ENCODE measurements at places on chromosomes 4 and X. TPM values are rescaled to one million over a fixed set of nuclear protein-coding genes. Genes with fewer than 3 reads are reported as not detected.
A peak's percentile ranks its signal among the peaks of the same experiment; 100 is the strongest.

The NPY5R gene
- polyA plus RNA-seq, result 0.08 TPM

The PAGE4 gene
- polyA plus RNA-seq, result not detected

The ALB gene
- 7.9 TPM for polyA plus RNA-seq

The APELA gene
- 0.38 TPM for polyA plus RNA-seq

The CC2D2A gene
- 52.0 TPM for polyA plus RNA-seq

The ARSJ gene
- 5.8 TPM for polyA plus RNA-seq

The RHOXF1 gene
- 1.2 TPM for polyA plus RNA-seq

The UCP1 gene
- polyA plus RNA-seq, result 0.85 TPM

DNA sequence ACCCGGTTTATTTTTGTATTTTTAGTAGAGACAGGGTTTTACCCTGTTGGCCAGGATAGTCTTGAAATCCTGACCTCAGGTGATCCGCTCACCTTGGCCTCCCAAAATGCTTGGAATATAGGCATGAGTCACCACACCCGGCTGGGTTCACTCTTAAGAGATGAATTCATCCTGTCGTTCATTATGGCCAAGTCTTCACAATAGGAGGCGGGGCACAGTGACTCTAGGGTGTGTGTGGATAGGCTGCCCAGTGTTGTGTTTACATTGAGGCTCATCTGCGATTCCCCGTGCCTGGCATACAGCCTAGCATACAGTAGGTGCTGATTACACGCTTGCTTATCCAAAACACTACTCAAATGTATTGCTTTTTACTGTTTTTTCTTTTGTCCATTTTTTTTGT lies 41.3 kb upstream of the IGFBP7 start:
- DNase-seq, result no peak

- DNase-seq, result no peak
Measured at GRCh38 chrX:44503560-44503959, 39.1 kb downstream of the FUNDC1 start.

DNA sequence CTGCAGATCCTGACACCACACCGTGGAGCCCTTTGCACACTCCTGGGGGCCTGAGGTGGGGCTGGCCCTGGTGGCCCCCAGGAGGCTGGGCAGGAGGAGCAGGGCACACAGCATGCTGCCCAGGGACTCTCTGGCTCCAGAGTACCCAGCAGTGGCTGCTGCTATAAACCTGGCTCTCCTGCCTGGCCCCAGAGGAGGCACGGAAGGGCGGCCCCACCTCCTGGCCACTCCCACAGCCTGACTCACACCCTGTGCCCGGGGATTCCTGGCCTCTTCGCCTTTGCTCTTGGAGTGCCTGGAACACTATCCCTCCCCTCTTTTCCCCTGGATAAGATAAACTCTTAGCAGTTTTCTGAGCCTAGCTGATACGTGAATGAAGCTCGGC lies at the start of gene PSAPL1:
TSS of gene PSAPL1 (minus strand) at position 165 of the 385 bp plus-strand sequence. CDS start at position 114, 51 bp downstream.
- peak; percentile 72 for DNase-seq

- no peak for DNase-seq
Measured at GRCh38 chrX:152806035-152806434, 24.5 kb downstream of the CETN2 start.

GRCh38 chrX:47562615-47563243 lies 1.7 kb downstream of the ARAF start:
- no peak for DNase-seq

DNA sequence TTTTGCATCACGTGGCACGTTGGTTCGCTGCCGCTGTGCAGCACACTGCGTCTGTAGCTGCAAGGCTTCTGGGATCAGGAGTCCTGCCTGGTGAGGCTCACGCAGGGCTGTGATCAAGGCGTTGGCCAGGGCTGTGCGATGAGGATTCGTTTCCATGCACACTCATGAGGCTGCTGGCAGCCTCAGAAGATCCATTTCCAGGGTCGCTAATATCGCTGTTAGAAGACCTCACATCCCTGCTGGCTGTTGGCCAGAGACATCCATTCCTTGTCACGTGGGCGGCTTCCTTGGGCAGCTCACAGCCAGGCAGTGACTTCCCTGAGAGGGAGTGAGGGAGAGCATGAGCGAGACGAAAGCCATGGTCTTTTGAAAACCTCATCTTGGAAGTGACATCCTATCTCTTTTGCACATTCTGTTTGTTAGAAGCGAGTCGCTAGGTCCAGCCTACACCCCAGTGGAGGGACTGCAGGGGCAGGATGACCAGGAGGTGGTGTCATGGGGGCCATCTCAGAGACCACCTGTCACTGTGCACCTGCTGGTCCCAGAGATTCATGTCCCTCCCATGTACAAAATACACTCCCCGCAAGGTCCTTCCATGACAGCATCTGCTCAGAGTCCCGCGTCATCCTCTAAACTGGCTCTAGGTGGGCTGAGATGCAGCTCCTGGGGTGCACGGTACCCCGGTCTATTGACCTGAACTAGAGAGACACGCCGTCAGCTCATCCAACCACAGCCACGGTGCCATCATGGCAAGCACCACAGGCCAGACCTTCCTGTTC lies 12.2 kb downstream of the RGS12 start:
- peak; percentile 46 for DNase-seq

GRCh38 chr4:123555807-123556273 lies 159.2 kb downstream of the SPRY1 start:
- DNase-seq, result no peak

- DNase-seq, result no peak
Measured at GRCh38 chr4:154084864-154085263, 296.0 kb upstream of the SFRP2 start.

DNA sequence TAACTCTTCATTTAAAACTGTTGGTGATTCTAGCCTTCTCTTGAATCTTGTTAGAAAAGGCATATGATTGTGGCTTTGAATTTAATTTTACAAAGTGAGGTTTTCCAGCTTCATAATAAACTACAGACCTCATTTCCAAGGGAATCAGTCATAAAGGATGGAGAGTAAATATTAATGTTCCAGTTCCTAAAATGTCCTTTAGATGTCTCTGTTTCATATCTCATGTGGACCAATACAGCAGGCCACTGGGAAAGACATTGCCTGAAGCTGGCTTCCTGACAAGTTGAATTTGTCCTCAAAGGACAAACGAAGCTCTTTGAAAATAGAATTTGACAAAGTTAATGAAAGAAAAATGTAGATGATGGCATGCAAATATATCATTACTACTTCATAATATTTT lies 125.4 kb downstream of the ZNF330 start:
- peak; percentile 72 for DNase-seq

- no peak for DNase-seq
Measured at GRCh38 chr4:17957688-17958087, 63.9 kb downstream of the LCORL start.

DNA sequence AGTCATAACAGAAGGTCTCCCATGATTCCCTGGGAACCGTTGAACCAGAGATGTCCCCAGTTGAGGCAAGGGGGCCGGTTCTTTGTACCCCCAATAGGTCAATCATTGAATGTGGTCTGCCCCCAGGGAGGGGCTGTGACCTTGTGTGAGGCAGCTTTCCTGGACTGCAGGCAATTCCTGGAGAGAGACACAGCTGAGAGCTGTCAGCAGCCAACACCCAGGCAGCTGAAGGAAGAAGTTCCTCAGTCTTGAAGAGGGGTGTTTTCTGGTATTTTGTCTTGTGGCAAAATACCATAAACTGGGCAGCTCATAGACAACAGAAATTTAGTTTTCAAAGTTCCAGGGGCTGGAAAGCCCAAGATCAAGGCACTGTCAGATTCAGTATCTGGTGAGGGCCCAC lies 185.7 kb upstream of the ATP6AP2 start:
- no peak for DNase-seq

DNA sequence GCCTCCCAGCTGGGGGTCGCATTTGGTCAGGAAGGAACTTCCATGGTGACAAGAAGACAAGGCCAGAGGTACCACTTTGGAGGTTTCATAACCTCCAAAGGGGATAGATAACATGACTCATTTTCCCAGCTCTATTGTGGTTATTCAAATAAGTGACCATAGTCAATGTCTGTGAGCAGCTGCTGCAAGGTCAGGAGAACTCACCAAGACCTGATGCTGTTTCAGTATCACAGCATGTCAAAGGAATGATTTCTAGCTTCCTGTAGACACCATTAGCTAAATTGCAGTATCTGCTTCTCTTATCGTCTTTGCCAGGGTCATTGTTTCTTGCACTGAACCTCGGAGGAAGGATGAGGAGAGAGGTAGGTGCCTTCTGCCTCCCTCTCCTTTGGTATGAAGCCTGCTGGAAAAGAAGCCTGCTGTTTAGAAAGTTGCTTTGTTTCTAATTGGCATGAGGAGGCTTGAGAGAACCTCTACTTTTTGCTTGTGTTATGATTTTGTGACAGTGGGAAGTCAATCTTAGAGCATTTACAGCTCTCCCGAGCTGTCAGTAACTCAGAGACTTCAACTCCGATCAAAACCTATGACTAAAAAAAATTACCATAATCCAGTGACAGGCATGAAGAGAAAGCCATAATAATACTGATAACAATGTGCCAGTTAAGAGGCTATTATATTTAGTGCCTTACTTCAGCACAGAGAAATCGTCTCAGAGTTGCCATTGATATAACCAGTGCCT lies 38.0 kb upstream of the GATB start:
- DNase-seq, result no peak

GRCh38 chr4:130485371-130485770 lies 1389.4 kb downstream of the C4orf33 start:
- no peak for DNase-seq

- DNase-seq, result no peak
Measured at GRCh38 chr4:48047896-48048295, 31.3 kb downstream of the NIPAL1 start.

GRCh38 chrX:45806410-45807121 lies 605.9 kb upstream of the DIPK2B start:
- no peak for DNase-seq

Data from left lung (tissue), 14 donors.